ENCODE measurements at places on chromosomes 7 and 10.

DNA sequence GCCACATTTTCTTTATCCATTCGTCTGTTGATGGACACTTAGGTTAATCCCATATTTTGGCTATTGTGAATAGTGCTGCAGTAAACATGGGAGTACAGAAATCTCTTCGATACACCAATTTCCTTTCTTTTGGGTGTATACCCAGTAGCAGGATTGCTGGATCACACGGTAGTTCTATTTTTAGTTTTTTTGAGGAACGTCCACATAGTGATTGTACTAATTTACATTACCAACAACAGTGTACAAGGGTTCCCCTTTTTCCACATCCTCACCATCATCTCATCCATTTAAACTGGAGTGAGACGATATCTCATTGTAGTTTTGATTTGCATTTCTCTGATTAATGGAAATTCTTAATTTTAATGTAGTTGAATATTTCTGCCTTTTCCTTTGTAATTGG, 19.3 kb downstream of the VKORC1L1 start:
- DNase-seq: no peak

DNA sequence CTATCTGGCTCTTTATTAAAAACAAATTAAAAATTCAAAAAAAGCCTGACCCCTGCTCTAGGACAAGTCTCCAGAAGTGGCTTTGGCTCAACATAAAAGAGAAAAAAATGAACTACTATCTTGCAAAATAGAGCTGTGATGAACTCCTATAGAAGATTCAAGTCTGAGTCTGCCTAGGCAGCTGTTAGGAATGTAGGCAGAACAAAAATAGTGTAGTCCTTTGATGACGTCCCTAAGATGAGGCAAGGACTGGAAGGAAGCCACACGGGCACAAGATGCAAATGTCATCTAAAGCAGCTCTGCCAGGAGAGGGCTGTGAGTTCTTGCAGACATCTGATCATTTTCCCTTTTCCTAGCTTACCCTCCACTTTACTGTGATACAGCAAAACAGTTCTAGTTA, 20.5 kb downstream of the ASNS start:
- DNase-seq: no peak

DNA sequence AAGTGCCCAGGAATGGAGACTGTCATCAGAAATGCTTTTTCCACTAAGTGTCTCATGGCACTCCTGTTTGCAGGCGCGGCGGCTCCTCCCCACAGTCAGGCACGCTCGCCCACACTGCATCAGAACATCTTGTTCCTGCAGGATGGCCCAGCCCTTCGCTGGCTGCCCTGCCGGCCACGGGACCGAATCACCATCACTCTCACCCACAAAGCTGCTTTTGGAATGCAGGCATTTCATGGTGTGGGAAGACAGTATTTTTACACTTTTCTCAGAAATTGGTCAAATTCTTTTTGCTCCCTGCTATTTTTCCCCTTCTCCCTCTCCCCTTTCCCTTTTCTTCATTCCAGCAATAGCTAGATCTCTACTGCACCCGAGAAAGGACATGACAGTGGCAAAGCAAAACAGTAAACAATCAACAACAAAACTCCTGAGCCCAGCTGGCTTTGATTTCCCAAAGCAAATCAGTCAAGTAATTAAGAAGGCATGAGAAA, 176.1 kb upstream of the TNS3 start:
- DNase-seq: no peak

DNA sequence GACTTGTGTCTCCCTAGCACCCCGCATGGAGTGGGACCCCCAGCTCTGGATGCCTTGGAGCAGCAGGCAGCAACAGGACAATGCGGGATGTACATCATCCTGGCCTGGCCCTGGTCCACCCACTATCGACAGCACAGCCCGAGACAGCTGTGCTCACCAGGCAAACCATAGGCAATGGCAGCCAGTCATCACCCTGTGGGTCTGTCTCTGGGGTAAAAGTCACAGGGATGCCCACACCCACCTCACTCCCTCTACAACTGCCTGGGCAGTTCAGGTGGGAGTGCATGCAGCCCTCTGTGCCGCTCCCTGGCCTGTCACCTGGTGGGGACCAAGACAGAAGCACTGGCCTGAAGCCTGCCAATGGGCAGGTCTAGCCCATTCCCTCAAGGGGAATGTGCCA, 147.8 kb downstream of the GRID1 start:
- DNase-seq: no peak

GRCh38 chr10:131849591-131850382, 51.0 kb upstream of the PPP2R2D start:
- no peak for DNase-seq

DNA sequence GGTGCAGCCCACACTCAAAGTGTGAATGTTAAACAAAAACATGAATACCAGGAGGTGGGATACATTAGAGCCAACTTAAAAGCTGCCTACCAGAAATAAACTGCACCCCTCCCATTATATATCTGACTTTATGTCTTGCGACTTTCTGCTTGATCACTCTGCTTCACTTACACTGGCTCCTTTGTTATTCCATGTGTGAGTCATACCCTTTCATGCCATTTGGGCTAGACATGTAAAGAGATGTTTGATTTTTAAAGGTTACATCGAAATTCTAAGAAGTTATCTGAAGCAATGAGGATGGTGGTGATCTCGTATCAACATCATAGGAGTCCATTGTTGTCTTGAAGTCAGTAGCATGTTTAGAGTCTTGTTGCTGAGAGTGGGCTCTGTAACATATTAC, 31.6 kb upstream of the ETV1 start:
- no peak for DNase-seq

DNA sequence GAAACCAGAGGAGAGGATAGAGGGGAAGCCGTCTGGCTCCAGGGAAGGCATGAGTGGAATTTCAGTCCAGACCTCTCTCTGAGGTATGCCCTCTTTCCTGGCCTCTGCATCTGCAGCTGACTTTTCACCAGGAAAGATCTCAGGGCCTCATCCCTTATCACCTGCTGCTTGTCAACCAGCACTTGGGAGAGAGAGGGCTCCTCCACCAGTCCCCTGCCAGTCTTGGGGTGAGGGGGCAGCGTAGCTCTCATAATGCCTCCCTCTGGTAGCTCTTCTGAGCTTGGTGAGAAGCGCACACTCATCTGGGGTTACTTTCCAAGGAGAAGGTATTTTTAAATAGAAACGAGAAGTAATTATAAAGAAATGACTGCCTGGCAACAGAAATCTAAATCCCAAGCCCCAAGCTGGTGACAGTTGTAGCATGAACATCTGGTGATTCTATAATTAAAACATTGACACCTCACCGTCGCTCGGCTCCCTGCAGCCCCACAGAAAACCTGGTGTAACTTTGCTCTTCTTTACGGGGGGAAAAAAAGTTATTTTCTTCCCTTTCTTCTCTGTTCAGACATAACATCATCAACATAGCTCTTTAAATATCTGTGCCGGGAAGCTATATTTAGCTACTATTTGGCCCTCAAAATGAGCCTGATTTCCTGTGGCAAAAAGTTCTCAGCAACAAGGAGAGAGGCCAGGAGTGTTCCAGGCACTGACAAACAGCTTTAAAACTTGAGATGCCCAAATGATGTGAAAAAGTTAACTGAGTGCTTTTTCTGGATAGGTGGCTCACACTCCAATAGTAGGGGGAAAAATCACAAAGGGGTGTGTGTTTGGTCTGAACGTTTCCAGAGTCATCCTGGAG, 26.9 kb downstream of the HIP1 start:
- DNase-seq: no peak

DNA sequence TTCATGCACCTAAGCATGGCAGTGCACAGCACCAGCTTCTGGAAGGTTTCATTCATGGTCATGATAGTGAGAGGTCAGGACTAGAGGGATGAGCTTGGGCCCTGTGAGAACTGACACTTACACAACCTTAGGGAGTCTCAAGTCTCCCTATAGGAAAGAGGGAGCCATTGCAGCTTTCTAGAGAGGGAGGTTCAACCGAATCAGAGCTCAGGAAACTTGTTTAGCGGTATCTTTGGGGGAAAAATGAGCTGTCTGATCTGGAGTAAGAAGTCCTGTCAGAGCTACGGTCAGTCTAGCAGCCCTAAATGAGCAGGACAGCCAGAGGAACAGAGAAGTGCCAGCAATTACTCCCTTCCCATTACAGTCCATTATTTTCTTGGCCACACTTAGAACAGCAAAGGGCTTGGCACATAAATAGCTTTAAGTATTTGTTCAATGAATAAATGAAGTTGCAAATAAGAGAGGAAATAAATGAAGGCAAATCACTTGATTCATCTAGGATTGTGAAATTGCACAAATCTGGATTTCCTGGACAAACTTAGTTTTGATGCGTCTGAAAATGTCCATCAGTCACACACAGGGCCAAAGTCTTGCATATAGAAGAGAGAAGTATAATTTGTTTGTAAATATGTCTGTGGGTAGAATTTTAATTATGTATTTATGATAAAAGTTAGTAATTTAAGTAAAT, 262.0 kb downstream of the GLI3 start:
- DNase-seq: no peak

DNA sequence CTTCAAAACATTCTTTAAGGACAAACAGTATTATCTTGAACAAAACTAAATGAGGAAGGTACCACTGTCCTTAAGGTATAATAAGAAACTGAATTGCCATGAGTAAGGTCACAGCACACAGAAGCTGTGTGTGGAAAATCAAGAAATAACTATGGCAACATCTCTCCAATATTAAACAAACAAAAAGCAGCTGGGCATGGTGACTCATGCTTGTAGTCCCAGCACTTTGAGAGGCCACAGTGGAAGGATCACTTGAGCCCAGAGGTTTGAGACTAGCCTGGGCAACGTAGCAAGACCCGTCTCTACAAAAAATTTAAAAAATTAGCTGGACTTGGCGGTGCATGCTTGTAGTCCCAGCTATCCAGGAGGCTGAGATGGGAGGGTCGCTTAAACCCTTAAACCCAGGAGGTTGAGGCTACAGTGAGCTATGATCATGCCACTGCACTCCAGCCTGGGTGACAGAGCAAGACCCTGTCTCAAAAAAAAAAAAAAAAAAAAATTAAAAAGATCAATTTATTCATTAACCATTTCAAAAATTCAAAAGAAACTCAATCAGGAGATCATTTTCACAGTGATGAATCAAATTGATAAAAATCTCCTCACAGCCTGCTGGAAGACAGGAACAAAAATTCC, 195.4 kb downstream of the SKIDA1 start:
- DNase-seq: no peak

DNA sequence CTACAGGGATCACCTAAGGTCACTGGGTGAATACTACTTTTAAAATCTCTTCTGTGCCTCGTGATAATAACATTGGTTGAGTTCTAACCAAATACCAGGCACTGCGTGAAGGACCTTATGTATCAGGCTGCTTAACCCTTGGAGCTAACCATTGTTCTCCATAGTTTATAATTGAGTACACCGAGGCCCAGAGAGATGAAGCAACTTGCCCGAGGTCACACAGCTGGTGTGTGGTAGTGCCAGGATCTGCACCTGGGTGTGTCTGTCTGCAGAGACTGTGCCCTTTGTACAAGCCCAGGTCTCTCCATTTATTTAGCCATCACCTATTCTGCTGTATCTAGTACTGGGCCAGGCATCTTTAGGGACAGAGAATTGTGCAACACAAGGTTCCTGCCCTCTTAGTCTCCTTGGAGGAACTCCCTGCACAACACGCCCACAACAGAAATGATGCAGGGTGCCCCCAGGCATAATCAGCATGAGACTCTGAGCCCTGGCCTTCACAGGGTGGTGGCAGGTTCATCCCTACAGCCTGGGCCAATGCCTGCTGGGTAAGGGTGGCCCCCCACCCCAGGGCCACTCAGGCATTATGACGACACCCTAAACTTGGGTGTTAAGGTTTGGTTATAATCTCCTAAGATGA, 31.5 kb downstream of the UNC5B start:
- DNase-seq: no peak

DNA sequence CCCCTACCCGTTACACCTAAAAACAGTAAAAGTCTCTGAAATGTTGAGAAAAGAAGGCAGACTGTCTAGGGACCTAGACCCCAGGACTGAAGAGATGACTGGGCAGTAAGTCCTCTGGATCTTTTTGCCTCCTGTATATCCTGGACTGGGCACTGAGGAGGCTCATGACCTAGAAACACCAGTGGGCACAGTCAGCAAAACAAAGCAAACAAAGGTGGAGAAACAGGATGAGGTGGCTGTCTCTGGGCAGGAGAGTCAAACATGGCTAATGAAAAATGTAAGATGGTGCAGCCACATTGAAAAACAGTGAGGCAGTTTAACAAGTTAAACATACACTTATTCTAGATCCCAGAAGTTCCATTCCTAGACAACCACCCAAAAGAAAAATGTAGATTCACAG, 45.9 kb downstream of the AKR1C4 start:
- DNase-seq: no peak

GRCh38 chr7:135924302-135924701, 52.9 kb downstream of the MTPN start:
- no peak for DNase-seq

DNA sequence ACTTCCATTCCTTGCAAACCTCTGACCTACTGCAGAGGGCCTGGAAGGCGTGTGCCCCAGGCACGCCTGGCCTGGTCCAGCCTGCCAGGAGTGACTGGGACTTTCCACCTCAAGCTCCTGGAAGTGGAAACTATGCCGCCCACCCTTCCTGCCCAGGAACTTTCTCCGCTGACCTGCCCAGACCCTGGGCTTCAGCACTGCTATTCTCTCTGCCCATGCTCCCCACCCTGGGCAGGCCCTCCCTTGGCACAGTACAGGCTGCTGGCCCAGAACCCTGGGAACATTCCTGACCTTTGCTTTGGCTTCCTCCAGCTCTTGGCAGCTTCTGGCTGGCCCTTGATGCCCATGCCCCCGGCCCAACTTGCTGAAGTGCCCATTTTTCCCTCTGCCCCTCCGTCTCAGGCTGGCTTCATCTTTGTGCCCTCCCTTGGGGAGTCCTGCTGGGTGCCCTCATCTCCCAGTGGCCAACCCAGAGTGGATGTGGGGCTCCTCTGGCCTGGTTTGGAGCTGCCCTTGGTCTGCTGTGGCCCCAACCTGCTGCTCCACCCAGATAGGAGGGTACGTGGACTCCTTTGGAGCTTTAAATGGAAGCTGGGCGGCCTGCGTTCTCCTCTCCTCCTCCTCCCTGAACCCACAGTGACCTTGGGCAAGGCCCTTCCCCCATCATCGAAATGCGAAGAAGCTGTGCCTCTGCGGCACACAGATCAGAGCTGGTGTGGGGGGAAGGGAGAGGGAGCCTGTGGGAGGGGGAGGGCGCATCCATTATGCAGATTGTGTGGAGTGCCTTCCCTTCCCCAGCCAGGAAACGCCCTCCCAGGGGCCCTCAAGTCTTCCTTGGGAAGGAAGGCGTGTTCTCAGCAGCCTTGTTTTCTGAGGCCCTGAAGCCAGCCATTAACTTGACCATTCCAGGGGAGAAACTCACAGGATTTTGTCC, 3.4 kb downstream of the MMRN2 start:
- DNase-seq: no peak
